SK-N-DZ (cell line): ENCODE measurements at places on chromosomes 11 and 22.

- DNase-seq: no peak
Measured at GRCh38 chr11:86809561-86809960, 9.2 kb downstream of the PRSS23 start.

DNA sequence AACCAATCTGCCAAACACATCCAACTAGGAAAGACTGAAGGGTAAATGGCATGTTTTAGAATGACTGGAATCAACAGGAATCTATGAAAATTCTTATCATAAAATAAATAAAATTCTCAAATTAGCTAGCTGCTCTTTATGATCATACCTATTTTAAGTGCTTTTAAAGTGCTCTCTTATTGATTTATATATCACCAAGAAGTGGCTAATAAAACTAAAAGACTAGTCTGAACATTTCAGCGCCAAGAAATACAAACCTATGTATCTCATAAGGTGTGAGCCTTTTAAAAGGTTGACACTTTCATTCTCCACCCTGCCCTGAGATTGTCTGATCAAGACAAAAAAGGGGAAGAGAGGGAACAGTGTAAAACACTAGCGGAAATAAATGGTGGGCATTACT, 136.8 kb upstream of the ARHGAP42 start:
- DNase-seq: no peak

DNA sequence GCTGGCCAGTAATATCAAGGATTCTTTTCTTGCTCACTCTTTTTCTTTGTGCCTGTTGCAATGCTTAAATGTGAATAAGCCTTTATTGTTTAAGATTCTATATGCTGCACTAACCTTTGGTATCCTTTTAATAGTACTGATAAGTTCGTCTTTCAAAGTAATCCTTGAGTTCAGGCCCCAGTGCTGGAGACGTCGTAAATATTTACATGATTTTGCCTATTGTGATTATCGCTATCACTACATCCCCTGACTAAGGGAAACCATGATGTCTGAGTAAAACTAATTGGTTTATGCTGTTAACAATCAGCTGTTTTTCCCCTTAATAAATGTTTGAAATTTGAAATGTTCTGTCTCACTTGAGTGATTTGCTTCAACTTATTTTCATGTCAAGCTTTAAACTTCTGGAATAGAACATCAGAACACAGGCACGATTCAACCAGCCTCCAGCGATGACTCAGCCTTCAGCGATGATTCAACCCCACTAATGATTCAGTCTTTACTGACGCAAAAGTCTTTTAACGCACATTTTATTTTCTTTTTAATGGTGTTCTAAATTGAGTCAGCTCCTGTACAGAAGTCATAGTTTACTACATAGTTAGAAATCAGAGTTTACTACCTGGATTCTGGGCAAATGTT, 3.9 kb downstream of the HTATIP2 start:
- no peak for DNase-seq

GRCh38 chr11:65381716-65382032, 772 bp downstream of the SLC25A45 start:
- peak; percentile 37 for DNase-seq

DNA sequence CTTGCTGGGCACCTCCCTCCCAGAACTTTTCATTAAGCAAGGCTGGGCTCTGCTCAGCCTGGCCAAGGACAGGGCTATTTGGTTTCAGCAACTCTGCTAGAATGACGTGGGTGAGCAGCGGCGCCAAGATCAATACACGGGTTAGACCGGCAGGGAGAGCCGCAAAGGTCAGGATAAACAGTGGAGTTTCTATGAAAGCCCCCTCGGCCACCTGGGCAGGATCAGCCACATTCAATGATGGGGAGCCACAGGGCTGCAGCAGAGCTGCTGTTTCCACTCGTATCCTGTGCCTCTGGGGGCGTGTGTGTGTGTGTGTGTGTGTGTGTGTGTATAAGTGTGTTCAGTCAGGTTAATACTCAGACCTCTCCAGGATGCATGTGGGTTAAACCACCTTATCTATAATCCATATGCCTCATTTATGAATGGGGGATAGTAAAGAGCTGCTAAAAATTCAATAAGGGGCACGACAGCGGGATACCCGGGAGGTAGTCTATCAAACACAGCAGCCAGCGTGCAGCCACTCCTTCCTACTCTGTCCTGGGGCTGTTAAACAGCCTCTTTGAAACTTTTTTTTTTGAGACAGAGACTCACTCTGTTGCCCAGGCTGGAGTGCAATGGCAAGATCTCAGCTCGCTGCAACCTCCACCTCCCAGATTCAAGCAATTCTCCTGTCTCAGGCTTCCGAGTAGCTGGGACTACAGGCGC, 34.8 kb downstream of the MYH9 start:
- DNase-seq: no peak

DNA sequence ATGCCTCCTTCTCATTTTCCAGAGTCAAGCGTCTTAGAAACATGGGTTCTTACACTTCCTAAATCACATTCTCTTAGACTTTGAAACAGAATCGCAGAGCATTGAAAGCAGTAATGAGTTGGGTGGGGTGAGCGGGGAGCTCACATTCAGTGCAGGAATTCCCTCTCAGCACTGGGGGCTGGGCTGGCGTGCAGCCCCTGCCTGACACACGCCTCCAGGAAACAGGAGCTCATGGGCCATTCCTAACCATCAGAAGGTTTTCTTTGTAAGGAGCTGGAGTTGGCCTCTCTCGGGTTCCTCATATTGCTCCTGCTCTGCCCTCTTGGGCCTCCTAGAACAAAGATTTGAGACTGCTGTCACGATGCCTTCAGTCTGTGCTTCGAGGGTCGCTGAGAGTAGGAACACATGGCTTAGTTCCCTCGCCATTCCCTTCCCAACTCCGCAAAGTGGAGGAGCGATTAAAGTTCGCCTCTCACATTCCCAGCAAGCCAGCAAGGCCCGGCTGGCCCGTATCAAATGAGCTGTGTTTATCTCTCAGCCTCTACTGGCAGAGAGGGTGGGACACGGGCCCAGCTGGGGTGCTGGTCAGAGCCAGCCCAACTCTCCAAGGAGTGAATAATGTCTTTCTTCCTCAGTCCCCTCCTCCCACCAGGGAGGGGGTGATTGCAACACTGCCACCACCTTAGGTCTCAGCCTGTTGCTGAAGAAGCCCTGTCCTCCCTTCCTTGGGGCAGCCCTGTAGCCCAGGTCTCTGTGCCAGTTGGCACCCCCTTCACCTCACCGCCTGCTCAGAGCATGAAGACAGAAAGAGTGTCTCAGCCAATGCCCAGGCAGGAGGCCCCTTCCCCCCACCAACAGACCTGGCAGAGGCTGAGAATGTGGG, 10.4 kb downstream of the CHRDL2 start:
- DNase-seq: no peak

GRCh38 chr11:42319921-42320320, 860.5 kb upstream of the LRRC4C start:
- DNase-seq: no peak

DNA sequence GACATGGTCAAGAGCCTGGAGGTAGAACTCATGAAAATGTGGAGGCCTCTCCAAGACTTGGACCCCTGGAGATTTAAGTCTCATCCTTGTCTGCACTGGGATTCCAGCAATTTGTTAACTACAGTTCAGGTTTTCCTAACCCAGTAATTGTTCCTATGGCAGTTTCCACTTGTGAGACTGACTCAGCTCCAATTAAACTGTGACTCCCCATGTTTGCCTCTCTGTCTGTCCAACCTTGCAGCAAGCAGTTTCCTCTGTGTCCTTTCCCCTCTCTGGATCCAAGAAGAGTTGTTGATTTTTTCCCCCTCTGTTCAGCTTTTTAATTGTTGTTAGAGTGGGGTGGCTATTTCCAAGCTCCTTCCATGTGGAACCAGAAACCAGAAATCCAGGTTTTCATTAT, 16.2 kb upstream of the ARHGAP20 start:
- no peak for DNase-seq

DNA sequence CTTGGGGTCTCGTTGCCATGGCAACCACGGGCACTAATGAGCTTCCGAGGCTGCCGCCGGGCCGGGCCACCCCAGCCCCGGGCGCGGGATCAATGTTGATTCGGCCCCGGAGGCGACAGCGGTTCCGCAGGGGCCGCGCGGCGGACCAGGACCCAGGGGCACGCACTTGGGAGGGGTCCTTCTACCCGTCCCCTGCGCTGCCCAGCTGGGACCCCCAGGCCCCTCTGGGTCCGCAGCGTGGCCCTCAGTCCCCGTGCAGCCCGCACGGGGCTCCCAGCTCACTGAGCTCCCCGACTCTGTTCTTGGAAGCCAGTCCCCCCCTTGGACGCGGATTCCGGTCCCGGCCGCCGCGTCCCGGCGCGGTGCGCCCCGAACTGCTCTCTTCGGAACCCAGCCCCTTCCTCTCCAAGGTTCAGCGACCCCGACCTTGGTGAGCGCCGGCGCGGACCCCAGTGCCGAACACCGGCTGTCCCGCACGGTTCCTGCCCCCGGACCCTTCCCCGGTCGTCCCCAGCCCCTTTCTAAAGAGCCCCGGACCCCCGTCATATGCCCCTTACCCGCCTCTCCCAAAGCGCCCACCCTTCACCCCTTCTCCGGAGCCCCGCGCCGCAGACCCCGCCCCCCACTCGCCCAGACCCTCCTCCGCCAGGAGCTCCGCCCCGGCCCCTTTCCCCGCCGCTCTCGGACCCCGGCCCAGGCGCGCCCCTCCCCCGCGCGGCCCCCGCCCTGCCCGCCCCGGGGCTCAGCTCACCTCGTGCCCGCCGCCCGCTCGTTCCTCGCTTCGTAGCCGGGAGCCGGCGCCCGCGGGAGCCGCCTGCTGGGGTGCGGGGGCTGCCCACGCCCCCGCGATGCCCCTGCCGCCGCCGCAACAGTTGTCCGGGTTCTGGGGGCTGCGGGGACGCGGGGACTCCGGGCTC, 18.3 kb upstream of the SHISAL1 start:
- no peak for DNase-seq
